ENCODE measurements at places on chromosomes 6 and 20. TPM values are rescaled to one million over a fixed set of nuclear protein-coding genes. Genes with fewer than 3 reads are reported as not detected.
A peak's percentile ranks its signal among the peaks of the same experiment; 100 is the strongest.

- no peak for DNase-seq
- H3K4me1 ChIP-seq, result no peaks in the 10 kb centered on the region
- H3K4me3 ChIP-seq, result no peak overlapping the region
- no peaks in the 10 kb centered on the region for H3K27me3 ChIP-seq
- H3K36me3 ChIP-seq, result no peaks in the 10 kb centered on the region
- H3K27ac ChIP-seq, result no peak overlapping the region
Measured at GRCh38 chr6:2480267-2480966, 235.0 kb upstream of the GMDS start.

GRCh38 chr6:255751-256083 lies 36.6 kb upstream of the DUSP22 start:
- no peak overlapping the region for H3K27ac ChIP-seq
- H3K4me1 ChIP-seq, result no peaks in the 10 kb centered on the region
- H3K4me3 ChIP-seq, result no peak overlapping the region
- H3K27me3 ChIP-seq, result no peaks in the 10 kb centered on the region
- DNase-seq, result no peak

GRCh38 chr6:82980086-82980485 lies 85.6 kb downstream of the UBE3D start:
- no peak overlapping the region for H3K4me3 ChIP-seq

GRCh38 chr6:53056273-53056672 lies 8.9 kb upstream of the FBXO9 start:
- H3K27ac ChIP-seq, result no peak overlapping the region
- H3K27me3 ChIP-seq, result no peaks in the 10 kb centered on the region
- H3K4me3 ChIP-seq, result no peak overlapping the region
- no peaks in the 10 kb centered on the region for H3K4me1 ChIP-seq
- DNase-seq, result no peak

DNA sequence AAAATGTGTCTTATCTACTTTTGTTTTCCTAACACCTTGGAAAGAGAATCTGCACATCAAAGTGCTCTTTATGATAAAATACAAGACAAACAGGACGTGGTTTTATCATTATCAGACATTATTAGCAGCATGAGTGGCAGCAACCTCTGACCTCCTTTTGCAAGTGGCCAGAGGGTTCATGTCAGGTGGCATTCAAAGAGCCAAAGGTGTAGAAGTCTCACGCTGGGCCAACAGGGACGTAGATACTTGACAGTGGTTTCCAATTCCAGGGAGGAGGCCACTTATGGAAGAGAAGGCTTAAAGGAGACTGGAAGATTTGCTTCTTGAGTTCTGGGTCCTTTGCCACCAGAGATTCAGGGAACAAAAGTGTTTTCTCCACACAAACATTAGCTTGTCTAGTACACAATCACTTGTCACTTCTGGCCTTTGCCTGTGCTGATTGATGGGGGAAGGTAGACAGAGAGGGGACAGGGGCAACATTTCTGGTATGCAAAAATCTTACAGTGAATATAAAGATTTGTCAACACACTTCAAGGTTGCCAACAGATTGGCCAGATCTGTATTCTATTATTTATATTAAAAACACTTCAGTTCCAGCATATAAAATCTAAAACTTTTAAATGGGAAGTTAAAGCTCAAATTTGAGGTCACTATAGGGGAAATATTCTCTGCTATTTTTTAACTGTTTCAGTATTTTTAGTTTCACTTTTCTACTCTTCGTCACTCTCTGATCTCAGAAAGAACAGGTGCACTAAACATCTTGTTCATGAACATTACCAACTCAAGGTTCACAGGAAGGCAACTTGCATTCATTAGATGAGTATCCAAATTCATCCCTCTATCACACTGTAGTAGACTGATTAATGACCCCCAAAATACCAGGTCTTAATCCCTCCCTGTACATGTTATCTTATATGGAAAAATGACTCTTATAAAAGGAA lies 52.1 kb upstream of the FBXO30 start:
- no peak overlapping the region for H3K4me3 ChIP-seq
- no peaks in the 10 kb centered on the region for H3K36me3 ChIP-seq
- no peak overlapping the region for H3K27ac ChIP-seq
- peaks cover 8% of the 10 kb centered on the region for H3K4me1 ChIP-seq
- no peak for DNase-seq

- H3K4me3 ChIP-seq, result peak overlapping the region; percentile 64
- H3K27ac ChIP-seq, result peak overlapping the region; percentile 80
- DNase-seq, result peak; percentile 79
- H3K4me1 ChIP-seq, result peaks cover 6% of the 10 kb centered on the region
- no peaks in the 10 kb centered on the region for H3K36me3 ChIP-seq
Measured at GRCh38 chr6:28981431-28981832, 23.7 kb downstream of the ZNF311 start.

DNA sequence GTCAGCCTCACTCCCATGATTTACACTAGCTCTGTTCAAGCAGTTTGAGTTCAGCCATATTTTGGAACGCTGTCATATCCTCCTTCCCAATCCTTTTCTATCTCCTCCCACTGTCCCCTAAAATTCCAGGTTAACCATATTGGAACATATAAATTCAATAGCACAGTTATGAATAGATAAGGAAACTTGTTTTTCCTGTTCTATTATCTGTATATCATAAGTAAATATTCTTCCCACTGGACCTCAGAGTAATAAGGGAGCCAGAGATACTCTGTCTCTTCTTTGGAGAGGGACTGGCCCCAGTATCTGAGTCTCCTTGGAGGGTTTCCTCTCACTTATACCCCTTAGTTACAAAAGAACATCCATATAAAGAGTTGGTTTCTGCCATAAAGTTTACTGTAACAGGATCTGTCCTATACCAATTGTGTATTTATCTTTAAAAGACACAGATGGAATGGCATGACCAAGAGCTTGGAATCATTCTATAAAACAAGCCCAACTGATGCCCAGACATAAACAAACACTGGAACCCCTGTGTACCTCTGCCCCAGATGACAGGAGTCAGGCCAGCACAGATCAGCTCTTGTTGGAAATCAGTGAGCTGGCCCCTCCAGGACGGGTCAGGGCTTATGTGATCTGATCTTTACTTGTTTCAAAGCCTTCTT lies 67.1 kb downstream of the EPB41L2 start:
- H3K4me3 ChIP-seq, result no peak overlapping the region
- H3K36me3 ChIP-seq, result no peaks in the 10 kb centered on the region
- no peaks in the 10 kb centered on the region for H3K4me1 ChIP-seq
- no peak for DNase-seq
- H3K27me3 ChIP-seq, result no peaks in the 10 kb centered on the region
- H3K27ac ChIP-seq, result no peak overlapping the region

DNA sequence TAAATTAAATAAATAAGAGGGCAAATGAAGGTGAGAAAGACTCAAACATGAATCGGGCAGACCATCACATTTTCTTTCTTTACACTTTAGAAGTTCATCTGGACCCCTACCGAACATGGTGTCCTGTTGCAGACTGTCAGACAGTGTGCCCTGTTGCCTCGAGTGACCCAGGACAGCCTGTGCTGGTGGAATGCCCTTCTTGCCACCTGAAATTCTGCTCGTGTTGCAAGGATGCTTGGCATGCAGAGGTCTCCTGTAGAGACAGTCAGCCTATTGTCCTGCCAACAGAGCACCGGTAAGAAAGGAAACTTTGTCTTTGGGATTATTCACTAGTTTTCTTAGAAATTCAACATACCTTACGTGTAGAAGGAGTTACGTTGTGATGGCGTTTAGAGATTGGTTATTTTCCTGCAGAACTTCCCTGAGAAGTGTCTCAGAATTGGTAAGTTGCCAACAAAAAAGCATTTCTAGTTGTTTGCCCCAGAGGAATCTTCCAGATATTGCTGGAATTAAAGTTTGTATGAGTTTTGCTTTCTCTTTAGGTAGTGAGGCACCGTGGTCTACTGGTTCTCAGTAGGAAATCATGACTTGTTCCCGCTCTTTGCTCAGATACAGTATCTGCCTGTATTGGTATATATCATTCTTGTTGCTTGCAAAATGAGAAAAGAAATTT lies 70.1 kb downstream of the RNF144B start:
- no peaks in the 10 kb centered on the region for H3K27me3 ChIP-seq
- no peak overlapping the region for H3K27ac ChIP-seq
- H3K36me3 ChIP-seq, result peaks cover 3% of the 10 kb centered on the region
- H3K4me1 ChIP-seq, result no peaks in the 10 kb centered on the region
- no peak overlapping the region for H3K4me3 ChIP-seq

DNA sequence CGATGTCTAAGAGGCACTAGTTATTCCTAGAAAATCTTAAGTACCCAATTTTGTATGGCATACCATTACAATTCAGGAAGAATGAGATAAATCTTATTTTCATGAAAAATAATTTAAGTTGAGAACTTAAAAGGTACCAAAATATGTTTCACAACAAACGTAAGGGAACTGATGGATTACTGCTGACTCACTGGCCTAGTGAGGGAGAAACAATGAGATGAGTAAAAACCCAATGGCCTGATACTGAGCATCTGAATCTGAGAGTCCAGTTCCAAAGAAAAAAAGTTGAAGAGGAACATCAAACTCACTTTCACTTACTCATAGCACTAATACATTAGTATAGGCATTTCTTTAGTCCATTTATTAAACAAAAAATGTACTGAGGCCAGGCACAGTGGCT lies 56.0 kb downstream of the MDN1 start:
- no peaks in the 10 kb centered on the region for H3K36me3 ChIP-seq
- H3K27me3 ChIP-seq, result no peaks in the 10 kb centered on the region
- no peak overlapping the region for H3K4me3 ChIP-seq
- DNase-seq, result no peak
- H3K27ac ChIP-seq, result no peak overlapping the region

GRCh38 chr20:59680148-59680650 lies 75.9 kb downstream of the PHACTR3 start:
- H3K27ac ChIP-seq, result no peak overlapping the region
- no peak for DNase-seq
- no peaks in the 10 kb centered on the region for H3K27me3 ChIP-seq
- no peaks in the 10 kb centered on the region for H3K4me1 ChIP-seq
- H3K36me3 ChIP-seq, result no peaks in the 10 kb centered on the region
- H3K4me3 ChIP-seq, result no peak overlapping the region

- H3K4me1 ChIP-seq, result no peaks in the 10 kb centered on the region
- no peak overlapping the region for H3K27ac ChIP-seq
- H3K27me3 ChIP-seq, result no peaks in the 10 kb centered on the region
- no peak overlapping the region for H3K4me3 ChIP-seq
- H3K36me3 ChIP-seq, result no peaks in the 10 kb centered on the region
Measured at GRCh38 chr6:143018955-143019354, 41.7 kb upstream of the AIG1 start.

DNA sequence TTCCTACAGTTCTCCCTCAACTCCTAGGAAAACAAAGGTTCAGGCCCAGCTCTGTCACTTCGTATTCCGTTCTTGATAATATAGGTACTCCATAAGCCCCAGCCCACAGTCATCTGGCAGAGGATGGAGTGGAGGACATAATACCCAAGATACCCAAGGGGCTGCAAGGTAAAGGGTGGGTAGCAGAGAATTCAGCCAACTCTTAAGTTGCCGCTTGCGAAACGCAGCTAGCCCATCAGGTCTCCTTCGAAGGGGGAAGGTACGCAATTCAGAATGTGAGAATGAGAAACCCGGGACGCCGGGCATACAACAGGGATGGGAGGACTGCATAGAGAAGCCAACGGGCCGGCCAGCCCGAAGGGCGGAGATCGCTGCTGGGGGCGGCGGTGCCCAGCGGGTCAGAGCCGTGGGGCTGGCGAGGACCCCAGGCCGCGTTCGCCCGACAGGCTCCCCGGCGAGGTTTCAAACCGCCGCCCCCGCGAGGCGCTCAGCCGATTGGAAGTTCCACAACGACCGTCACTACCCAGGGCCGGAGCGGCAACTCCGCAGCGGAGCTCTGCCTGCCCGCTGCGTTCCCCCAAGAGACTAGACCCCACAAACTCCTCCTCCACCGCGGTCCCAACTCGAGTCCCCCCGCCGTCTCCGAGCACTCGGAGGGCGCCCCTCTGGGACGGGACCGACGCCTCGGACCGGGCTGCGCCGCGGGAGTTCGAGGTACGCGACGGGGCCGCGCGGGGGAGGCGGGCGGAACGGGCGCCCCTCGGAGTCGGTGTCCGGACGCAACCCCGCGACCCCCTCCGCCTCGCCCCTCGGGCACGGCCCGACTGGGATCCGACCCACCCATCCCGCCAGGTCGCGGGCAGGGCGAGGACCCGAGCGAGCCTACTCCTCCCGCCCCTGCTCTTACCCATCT lies 911 bp downstream of the CDK19 start:
- no peaks in the 10 kb centered on the region for H3K36me3 ChIP-seq
- peak overlapping the region; percentile 73 for H3K4me3 ChIP-seq
- peaks cover 21% of the 10 kb centered on the region for H3K4me1 ChIP-seq
- peak; percentile 65 for DNase-seq
- H3K27ac ChIP-seq, result peak overlapping the region; percentile 98
- H3K27me3 ChIP-seq, result no peaks in the 10 kb centered on the region

GRCh38 chr6:20024316-20024673 lies 187.1 kb downstream of the ID4 start:
- H3K27ac ChIP-seq, result no peak overlapping the region
- DNase-seq, result no peak
- no peaks in the 10 kb centered on the region for H3K27me3 ChIP-seq

DNA sequence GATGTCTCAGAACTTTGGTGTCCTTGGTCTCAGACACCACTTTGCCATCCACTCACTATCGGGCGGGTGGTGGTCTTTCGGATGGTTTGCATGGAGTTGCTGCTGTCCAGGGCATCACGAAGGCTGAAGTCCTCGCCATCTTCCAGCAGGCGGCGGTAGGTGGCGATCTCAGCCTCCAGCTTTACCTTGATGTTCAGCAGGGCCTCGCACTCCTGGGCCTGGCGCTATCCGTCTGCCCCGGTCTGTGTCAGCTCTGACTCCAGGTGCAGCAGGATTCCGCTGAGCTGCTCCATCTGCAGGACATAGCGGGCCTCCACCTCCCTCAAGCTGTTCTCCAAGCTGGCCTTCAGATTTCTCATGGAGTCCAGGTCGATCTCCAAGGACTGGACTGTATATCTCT lies 36.0 kb downstream of the ZNF311 start:
- H3K36me3 ChIP-seq, result no peaks in the 10 kb centered on the region
- H3K4me3 ChIP-seq, result no peak overlapping the region
- DNase-seq, result no peak

DNA sequence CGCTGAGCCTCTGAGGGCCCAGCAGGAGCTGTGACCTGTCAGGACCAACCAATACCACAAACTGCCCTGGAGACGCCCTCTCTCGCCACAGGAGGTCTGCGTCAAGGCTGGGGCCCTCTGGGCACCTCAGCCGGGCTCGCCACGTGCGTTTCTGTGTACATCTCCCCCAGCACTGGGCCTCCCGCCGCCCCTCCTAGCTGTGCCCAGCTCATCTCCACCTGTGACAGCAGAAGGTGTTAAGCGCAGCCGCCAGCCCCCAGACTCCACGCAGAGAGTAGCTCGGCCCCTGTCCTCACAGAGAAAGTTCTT lies 91.4 kb downstream of the TAF4 start:
- H3K27ac ChIP-seq, result no peak overlapping the region
- H3K4me3 ChIP-seq, result no peak overlapping the region
- no peaks in the 10 kb centered on the region for H3K27me3 ChIP-seq
- H3K36me3 ChIP-seq, result peaks cover 27% of the 10 kb centered on the region

Gene EYS
- 1.5 TPM for total RNA-seq

Gene DEK
- 93.1 TPM for total RNA-seq

Gene VWA7
- total RNA-seq, result 19.7 TPM

Gene ATAT1
- 9.1 TPM for total RNA-seq

Gene ADGRB3
- total RNA-seq, result 2.0 TPM

Gene BMP7
- total RNA-seq, result 0.67 TPM

Gene PI3
- total RNA-seq, result 58.7 TPM

Gene ULBP2
- not detected for total RNA-seq

Data from Peyer's patch (tissue), 4 donors.